ENCODE measurements at places on chromosomes 2 and 18. TPM values are rescaled to one million over a fixed set of nuclear protein-coding genes. Genes with fewer than 3 reads are reported as not detected.

The KRCC1 gene
- total RNA-seq, result 11.5 TPM

The FZD7 gene
- 6.2 TPM for total RNA-seq

The LBH gene
- 61.0 TPM for total RNA-seq

The FAM110C gene
- 0.23 TPM for total RNA-seq

The DYNAP gene
- total RNA-seq, result not detected

The DOK1 gene
- 4.1 TPM for total RNA-seq

The NDUFV2 gene
- total RNA-seq, result 125 TPM

The STAT4 gene
- 3.9 TPM for total RNA-seq

The CCDC74B gene
- total RNA-seq, result 6.1 TPM

The ABHD1 gene
- total RNA-seq, result 0.98 TPM

The SEH1L gene
- 28.0 TPM for total RNA-seq

The DLGAP1 gene
- not detected for total RNA-seq

The AQP4 gene
- not detected for total RNA-seq

The RGPD4 gene
- total RNA-seq, result 0.07 TPM

The TAF4B gene
- total RNA-seq, result 4.8 TPM

The MSGN1 gene
- not detected for total RNA-seq

The IL36RN gene
- total RNA-seq, result 0.05 TPM

The ANKRD30B gene
- total RNA-seq, result not detected

The MERTK gene
- total RNA-seq, result 1.5 TPM

The UGT1A8 gene
- total RNA-seq, result 0.07 TPM

The SKOR2 gene
- total RNA-seq, result not detected

The AGFG1 gene
- 130 TPM for total RNA-seq

The VRK2 gene
- 29.6 TPM for total RNA-seq

The EPB41L3 gene
- 0.18 TPM for total RNA-seq

The UGT1A4 gene
- total RNA-seq, result not detected

The CENPA gene
- total RNA-seq, result 39.4 TPM

The CPS1 gene
- 10.4 TPM for total RNA-seq

The GNAL gene
- total RNA-seq, result 8.0 TPM

The ALPG gene
- 0.45 TPM for total RNA-seq

The RESP18 gene
- not detected for total RNA-seq

The KCNE4 gene
- total RNA-seq, result 0.69 TPM

The SERTAD2 gene
- total RNA-seq, result 12.0 TPM

The NETO1 gene
- not detected for total RNA-seq

The SLC4A1AP gene
- 31.0 TPM for total RNA-seq

The MC5R gene
- not detected for total RNA-seq

The PARD6G gene
- 3.5 TPM for total RNA-seq

The SNORC gene
- 14.4 TPM for total RNA-seq

The RPRM gene
- total RNA-seq, result not detected

The MOB4 gene
- 29.7 TPM for total RNA-seq

The TTC21B gene
- 6.3 TPM for total RNA-seq

The ARHGAP28 gene
- 0.03 TPM for total RNA-seq

The CD207 gene
- total RNA-seq, result not detected

Data from A549 treated with GW870086 at 1 μM for 4 hours (cell line).